Fibroblast of the aortic adventitia (primary cell): ENCODE measurements at places on chromosomes 5 and 9. TPM values are rescaled to one million over a fixed set of nuclear protein-coding genes. Genes with fewer than 3 reads are reported as not detected.

GRCh38 chr5:151534350-151534749, 56.8 kb downstream of the FAT2 start:
- DNase-seq = no peak

DNA sequence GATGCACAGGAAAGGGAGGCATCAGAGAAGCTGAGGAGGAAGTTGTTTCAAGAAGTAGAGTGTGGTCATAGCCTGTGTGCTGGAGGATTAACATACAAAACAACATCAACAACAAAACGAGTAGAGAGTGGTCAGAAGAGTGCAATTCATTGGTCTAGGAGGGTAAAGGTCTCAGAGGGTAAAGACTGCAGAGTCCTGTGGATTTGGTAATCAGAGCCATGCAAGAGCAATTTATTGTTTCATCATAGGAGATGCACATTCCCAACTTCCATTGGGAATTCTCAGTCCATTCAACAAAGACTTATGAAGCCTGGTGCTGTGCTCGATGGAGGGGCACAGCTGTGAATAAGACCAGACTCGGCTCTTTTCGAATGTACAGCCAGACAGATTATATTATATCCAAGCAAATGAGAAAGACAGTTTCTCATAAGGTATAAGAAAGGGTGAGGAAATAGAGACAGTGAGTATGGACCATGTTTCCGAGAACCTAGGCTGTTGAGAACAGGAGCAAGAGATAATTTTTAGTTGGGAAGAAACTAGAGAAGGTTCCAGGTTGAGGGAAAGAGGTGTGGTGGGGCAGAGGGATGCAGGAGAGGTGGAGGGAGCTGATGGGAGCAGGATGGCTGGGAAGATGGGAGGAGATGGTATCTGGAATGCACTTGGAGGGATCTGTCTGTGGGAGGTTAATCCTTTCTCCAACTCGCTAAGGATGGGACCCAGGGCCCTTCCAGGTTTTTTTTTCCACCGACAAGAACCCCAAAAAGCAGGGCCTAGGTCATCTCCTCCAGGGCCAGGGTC, 7.9 kb upstream of the MYORG start:
- peak; percentile 7 for DNase-seq

DNA sequence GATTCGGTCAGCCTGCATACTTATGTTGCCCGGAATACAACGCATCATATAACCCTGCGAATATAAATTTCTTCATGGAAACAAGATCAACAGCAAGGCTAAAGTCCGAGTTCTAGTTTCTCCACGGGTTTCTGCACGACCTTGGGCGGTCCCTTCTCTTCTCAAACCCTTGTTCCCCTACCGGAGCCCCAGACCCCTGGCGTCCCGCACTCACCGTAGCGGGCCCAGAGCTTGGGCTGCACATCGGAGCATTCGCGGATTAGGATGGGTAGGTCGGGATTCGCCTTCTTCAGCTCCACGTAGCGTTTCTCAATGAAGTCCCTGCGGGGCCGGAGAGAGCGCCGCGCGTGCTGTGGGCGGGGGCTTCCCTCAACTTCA, 399 bp downstream of the NDUFA2 start:
- no peak for DNase-seq

- peak; percentile 52 for DNase-seq
Measured at GRCh38 chr5:9654886-9655285, 24.7 kb upstream of the TAS2R1 start.

GRCh38 chr5:21254161-21254560, 1266.2 kb upstream of the CDH18 start:
- no peak for DNase-seq

DNA sequence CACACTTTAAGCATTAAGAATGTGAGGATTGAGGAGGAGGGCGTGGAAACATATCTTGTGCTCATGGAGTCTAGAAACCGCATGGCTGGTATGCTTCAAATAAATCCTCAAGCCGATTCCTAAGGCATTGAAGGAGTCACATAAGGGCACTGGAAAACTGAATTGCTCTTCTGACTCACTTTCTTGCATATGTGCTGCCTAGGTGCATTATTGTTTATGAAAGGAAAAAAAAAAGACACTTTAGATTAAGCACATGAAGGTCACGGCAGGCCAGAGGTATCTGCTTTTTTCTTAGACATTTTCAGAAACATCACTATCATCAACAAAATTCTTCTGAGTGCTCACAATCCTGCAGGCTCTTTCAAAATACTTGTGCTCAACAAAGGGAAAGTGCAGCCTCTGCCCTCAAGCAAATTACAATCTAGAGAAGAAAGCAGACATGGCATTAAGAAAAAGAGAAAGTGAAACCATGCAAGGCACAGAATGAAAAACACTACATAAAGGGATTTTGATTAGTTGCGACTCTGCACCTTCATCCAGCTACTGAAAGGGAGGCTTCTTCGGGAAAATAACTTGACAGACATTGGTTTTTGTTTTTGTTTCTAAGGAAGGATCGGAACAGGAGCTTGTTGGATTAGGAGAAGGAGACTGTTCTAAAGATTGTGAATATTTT, 2117.6 kb downstream of the MAT2B start:
- DNase-seq = no peak

GRCh38 chr5:124060011-124060410, 548.0 kb downstream of the CSNK1G3 start:
- no peak for DNase-seq

DNA sequence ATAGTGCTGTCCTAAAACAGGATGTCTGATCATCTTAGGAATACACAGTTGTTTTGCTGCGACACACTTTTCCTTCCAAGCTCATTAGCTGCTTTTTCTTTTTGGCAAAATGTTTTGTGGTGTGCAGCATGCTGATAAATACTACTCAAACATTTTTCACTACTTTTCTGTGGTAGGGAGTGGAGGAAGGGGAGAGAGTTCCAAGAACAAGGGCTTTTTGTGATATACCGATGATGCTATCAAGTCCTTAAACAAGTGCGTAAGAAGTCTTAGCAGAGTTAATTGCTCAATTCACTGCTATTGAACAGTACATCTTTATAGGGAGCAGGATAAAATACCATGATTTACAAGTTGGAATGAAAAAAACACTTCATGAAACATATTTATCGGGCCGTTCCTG, 23.6 kb upstream of the TEK start:
- no peak for DNase-seq

DNA sequence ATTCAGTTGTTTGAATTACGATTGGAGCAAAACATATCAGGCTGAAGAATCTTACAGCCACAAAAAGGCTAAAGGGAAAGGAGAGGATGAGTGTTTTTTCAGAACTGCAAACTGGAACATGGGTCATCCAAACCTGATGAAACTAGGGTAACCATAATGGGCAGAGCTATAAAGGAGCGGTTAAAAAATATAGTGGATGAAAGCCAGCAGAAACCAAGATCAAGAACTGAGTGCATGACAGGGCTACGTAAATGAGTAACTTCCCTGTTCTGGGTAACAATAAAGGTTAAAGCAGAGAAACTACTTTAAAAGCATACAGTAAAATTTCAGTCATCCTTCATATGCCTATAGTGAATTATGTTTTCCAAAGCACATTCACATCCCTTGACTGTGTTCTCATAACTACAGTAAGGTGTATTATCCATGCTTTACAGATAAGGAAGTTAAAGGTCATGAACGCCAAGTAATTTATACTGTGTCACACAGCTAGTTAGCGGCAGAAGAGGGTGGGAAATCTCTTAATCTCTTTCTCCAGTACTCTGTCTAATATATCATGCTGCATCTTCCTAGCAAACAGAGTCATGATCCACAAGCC, 48.5 kb upstream of the GHR start:
- no peak for DNase-seq

DNA sequence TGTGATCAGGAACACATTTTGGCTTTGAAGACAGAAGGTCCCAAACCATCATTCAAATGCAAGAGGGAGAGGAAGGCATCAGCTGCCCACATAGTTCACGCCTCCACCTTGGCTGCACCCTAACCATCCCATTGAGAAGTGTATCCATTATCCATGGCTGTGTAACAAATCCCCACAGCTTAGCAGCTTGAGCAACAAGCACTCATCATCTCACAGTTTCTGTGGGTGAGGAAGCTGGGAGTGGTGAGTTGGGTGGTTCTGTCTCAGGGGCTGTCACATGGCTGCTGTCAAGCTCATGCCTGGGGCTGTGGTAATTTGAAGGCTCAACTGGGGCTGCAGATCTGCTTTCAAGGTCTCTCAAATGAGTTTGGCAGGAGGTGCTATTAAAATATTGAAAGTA, 23.0 kb upstream of the CEP72 start:
- DNase-seq = no peak

Gene IL4
- total RNA-seq = 0.36 TPM in 1 of 2 replicates, not detected in the other

Gene CD14
- 0.36 and 4.4 TPM in 2 replicates for total RNA-seq

Gene LHFPL2
- 42.8 and 81.2 TPM in 2 replicates for total RNA-seq

Gene HDAC3
- 48.4 and 51.4 TPM in 2 replicates for total RNA-seq

Gene LRRTM2
- total RNA-seq = 0.33 and 3.6 TPM in 2 replicates

Gene CHSY3
- total RNA-seq = 2.9 and 17.8 TPM in 2 replicates
